ENCODE measurements at places on chromosomes 13 and 19.
A peak's percentile ranks its signal among the peaks of the same experiment; 100 is the strongest.

DNA sequence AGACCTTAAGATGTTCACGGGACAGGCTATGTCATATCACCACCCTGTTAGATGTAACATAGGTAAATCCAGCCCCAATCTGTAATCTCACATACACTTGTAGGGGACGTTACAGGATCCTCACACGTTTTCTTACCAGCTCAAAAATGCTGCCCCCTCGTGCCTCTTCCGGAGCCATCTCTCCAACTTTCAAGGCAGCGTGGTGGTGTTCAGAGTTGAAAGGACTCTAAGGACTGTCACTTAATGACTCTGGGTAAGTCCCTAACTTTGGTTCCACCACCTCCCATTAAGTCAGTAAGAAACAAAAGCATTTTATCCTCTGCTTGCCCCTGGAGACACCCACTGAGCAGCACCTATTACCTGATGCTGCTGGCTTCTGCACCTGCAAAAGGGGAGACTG, 4.4 kb downstream of the MED26 start:
- no peak for DNase-seq

DNA sequence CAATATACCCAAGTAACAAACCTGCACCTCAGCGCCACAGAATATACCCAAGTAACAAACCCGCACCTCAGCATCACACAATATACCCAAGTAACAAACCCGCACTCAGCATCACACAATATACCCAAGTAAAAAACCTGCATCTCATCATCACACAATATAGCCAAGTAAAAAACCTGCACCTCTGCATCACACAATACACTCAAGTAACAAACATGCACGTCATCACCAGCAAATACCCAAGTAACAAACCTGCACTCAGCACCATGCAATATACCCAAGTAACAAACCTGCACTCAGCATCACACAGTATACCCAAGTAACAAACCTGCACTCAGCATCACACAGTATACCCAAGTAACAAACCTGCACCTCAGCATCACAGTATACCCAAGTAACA, 69.8 kb downstream of the UQCRFS1 start:
- DNase-seq, result no peak

DNA sequence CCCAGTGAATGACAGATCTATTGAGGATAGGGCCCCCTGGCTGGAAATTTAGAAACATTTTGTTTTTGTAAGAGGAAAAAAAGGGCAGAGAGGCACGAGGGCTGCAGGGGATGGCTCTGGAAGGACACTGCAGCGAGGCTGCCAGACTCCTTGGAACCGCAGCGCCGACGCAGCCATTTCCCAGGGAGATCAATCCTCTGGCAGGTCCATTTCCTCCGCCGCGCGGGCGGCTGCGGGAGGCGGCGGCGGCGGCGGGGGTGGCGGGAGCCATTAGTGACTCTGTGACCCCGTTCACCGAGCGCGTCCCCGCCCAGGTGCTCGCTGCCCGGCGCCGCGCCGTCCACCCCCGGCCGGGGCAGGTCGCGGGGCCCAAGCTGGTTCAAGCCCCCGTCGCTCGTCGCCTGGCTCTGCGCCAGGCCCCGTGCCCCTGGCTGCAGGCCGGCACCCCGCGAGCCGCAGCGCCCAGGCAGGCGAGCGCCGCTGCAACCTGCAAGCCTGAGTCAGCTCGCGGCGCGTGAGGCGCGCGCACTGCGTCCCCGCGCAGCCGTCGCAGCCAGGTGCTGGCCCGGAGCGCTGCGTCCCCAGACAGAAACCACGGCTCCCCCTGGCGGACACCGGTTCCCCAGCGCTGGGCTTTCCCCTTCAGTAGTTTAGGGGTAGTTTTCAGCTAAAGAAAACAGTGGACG, 192.6 kb downstream of the KATNAL1 start:
- DNase-seq, result peak; percentile 45

DNA sequence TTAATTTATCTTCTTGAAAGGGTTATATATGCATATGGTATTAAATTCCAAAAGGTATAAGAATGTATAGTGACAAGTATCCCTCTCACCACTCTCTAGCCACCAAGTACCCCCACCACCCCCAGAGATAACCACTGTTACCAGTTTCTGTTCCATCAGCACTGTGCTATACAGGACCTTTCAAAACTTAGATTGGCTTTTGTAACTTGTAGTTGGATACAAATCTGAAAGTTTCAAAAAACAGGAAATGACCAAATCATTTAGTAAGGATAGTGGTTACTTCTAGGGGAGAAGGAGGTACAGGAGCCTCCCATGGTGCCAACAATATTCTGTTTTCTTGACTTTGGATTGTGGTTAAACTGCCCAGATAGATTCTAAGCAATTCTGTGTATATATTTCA, 56.7 kb downstream of the AKAP11 start:
- no peak for DNase-seq

DNA sequence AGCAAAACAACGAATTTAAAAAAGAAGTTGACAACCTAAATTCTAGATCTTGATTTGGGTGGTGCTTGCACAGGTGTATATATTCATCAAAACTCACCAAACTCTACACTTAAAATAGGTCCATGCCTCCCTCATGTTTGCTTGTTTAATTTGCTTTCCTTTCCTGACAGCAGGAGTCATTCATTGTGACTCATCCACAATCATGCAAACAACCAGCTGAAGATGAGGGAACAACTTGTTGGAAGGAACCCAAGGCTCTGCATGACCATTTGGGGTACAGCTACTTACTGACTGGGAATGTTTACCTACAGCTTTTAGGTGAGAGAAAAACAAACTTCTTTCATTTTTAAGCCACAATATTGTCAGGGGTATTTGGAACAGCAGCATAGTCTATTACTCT, 96.6 kb downstream of the RXFP2 start:
- DNase-seq, result no peak

DNA sequence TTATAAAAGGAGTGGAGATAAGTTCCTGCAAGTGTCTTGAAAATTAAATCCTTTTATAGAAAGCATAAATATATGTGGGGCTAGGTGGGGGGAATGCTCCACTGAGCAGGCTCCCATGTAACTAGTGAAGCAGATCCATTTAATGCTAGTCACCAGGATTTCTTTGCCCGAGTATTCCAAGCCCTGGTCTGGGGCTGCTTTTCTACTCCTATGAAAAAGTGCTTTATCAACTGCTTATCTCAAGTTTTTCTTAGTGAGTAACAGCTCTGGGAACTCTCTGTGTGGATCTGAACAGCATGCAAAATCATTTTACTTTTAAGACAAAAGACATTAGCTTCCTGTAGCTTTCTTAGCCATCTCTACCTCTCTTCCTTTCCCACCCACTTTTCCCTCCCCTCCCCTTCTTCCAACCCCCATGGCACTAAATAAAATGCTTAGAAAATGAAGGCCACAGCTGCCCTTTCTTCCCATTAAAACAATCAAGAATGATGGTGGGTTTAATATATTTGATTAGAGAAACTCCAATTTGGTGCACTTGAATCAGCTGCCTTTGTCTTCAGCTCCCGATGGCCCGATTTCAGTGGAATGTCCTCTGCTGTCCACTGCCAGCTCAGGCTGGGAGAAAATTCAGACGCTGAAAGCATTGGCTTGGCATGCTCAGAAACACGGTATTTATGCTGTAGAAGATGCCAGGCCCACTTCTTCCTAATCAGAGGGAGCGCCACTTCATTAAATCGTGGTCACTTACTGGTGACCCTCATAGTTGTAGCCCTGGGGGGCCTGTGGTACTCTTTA, 475.1 kb downstream of the FOXO1 start:
- no peak for DNase-seq

DNA sequence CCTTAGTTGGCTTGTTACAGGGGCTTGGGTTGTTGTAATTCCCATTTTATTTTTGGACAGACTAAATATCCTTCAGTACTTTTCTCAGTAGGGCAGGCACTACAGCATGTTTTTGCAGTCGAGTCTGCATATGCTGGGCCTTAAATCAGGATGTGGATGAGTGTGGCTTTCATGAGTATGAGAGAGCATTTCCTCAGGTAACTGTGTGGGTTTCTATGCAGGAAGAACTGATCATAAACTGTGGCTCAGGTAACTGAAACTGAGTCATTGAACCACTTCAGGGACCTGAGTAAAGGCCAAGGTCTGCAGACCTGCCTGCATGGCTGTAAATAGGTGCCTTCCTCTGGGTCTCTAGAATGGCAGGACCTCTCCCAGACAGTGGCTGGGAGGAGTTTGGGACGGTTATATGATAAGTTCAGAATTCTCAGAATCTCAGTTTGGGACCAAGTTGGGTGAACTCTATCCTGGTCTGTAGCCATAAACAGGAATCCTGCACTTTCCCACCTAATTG, 112.1 kb downstream of the ZNF737 start:
- no peak for DNase-seq

Data from fibroblast of the conjunctiva (primary cell).